ENCODE measurements at places on chromosomes 5 and 9.

DNA sequence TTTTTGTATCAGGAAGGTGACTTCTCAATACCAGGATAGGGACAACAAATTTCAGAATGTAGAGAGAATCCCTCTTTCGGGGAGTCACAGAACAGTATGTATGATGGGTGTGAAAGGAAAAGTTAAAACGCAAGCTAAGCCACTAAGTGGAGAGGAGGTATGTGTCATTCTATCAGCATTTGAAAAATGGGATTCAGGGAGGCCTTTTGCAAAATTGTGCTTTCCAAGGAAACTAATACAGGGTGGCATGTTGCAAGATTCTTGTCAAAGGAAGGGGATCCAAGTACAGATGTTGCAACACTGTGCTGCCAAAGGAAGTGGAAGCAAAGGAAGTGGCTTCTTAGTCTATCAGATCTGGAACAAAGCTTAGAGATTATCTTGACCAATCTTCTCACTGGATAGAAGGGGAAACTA is 12.6 kb upstream of the TNIP1 start:
- DNase-seq = no peak

GRCh38 chr5:170257370-170257769 is 24.6 kb downstream of the C5orf58 start:
- DNase-seq = no peak

GRCh38 chr5:6088706-6089105 is 289.6 kb downstream of the MED10 start:
- no peak for DNase-seq

DNA sequence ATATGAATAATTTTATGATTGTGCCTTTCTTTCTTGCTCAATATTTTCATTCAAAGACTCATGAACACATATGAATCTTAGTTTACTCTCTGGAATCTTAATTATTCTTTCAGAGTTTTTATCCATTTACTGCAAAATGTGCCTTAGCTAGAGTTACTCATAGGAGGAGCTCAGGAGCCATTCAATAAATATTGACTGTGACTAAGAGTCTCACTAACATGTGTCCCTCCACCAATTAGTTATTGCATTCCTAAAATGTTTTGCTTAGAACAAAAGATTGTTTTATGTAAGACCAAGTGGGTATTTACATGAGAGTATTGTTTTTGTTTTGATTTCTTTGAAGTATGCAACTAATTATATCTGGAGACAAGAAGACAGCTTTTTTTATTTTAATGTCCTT is 218.4 kb upstream of the MAST4 start:
- DNase-seq = no peak

DNA sequence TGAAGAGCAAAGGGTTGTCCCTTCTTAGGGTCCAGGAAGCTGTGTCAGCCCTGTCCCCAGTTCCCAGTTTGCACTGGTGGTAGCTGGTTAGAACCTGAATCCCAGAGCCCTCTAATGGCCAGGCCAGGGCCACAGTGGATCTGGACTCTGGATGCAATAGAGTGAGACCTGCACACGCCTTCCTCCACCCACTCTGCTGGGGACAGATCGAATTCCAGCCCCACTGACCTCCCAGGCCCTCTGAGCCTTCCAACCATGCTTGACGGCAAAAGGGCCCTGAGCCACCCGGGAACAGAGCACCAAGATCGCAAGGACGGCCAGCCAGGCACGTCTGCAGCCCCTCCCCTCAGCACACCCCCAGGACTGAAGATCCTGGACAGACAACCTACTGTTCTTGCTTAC is 23.7 kb downstream of the NAIF1 start:
- DNase-seq = no peak

DNA sequence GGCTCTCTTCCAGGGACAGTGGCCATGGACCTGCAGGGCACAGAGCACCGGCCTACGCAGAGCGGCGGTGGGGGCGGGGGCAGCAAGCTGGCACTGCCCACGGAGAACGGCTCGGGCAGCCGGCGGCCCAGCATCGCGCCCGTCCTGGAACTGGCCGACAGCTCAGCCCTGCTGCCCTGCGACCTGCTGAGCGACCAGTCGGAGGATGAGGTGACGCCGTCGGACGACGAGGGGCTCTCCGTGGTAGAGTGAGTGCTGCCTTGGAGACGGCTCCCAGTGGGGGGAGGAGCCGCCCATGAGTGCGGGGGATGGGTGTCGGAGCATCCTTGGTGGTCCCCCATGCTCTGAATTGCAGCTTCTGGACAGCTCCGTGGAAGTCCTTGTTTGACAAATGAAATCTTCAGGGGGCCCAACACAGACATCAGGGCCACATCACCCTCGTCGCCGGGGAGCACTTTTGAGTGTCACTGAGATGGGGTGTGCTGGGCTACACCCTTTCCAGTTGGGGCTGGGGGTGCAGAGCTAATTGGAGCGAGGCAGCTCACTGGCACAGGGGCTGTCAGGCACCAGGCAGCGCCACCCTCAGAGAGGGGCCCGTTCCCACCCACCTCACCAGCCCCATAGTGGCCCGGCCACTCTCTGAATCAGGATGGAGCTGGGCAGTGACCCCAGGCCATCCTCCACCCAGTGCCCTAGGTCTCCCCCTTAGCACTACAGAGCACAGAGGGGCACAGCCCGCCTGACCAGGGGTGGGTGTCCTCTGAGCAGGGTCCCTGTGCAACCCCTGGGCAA is 70.9 kb downstream of the KCNT1 start:
- no peak for DNase-seq

Measured in NCI-H146 (cell line).